KBM-7 (cell line): ENCODE measurements at places on chromosomes 5 and 9.

DNA sequence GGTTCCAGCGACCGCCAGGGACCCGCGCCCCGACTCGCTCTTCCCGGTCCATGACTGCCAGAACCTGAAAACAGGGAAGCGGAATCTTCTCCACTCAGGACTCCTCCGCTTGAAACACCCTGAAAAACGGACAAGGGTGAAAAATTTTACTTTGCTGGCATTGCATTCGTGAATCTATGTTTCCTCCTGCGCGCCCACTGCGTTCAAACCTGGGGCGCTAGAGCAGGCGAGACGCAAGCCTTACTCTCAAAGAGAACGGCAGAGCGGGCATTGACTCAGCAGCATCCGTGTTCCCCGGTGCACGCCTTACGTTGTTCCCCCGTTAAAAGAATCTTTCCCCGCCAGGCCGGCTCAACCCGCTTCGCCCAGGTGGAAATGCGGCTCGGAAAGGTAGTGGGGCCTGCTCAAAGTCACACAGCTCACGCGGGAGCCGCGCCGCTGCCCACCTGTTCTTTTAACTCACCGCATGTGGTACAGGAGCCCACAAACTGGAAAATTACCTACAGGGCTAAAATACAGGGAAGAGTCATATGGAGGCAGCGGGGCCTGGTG, 999 bp upstream of the DRD1 start:
- DNase-seq = no peak

GRCh38 chr9:122053064-122053463, 40.0 kb downstream of the TTLL11 start:
- no peak for DNase-seq

- DNase-seq = no peak
Measured at GRCh38 chr5:10534561-10535530, 29.0 kb upstream of the ANKRD33B start.

DNA sequence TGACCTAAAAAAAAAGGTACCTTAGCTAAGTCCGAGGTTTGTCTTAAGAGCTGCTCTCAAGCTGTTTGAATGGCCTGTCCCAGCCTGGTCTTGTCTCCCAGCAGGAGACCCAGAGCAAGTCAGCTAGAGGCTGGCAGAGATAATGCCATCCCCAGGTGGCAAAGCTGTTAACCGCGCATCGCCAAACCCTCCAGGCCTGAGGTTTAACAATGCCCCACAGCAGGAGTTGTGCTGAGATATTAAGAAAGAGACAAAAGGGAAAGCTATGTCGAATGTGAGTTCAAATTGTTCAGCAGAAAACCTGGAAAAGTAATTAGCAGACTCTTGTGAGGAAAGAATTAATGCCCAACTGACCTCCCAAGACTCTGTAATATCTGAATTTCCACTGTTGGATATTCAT, 187.1 kb downstream of the FSTL4 start:
- no peak for DNase-seq

GRCh38 chr5:148259288-148259687, 9.3 kb upstream of the SPINK13 start:
- DNase-seq = no peak

- DNase-seq = no peak
Measured at GRCh38 chr9:109766351-109766750, 13.6 kb upstream of the PALM2AKAP2 start.

GRCh38 chr5:56814963-56815657, at the start of gene MAP3K1:
MAP3K1 (plus strand) TSS chr5:56815549; CDS start chr5:56815574, 25 bp downstream.
- DNase-seq = peak; percentile 76

GRCh38 chr5:106127341-106127781, 1543.4 kb downstream of the EFNA5 start:
- no peak for DNase-seq

DNA sequence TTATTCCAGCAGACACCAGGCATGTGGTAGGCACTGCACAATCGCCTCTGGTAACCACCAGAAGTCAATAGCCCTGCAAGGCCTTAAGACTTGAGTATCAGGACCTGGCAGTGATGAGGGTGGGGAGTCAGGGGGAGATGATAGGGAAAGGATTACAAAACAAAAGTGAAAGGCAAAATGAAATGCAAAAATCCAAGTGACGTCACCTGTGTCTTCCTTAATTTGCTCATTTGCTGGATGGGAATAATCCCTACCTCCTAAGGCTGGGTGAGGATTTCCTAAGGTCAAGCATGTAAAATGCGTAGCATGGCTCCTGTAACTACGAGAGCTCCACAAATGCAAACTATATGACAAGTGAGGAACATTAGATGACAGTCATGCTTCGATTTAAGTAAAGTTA, 58.4 kb downstream of the FOXI1 start:
- no peak for DNase-seq

DNA sequence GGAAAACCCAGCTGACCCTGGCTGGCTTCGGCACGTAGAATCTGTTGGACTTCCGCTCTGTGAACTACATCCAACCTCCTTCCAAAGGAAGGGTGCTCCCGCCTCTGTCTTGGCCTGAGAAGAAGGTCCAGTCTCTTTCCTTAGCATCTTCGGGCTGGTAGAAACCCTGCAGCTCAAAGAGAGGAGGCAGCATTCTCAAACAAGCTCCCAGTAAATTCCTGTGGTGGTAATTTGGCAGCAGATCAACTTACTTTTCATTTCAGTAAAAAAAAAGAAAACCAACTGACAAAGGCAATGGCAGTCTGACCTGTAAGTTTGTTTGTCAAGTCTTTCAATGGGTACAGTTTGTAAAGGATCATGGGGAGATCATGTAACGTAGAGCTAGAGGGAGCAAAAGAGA, 176.7 kb downstream of the MED10 start:
- no peak for DNase-seq
